ENCODE measurements at places on chromosomes 4 and X. TPM values are rescaled to one million over a fixed set of nuclear protein-coding genes. Genes with fewer than 3 reads are reported as not detected.
A peak's percentile ranks its signal among the peaks of the same experiment; 100 is the strongest.

NPY1R gene
- total RNA-seq: not detected

GAGE13 gene
- total RNA-seq: not detected

ACE2 gene
- total RNA-seq: not detected

CXCR3 gene
- total RNA-seq: 2.7 TPM

HSD17B13 gene
- 0.12 TPM for total RNA-seq

TAF7L gene
- total RNA-seq: 0.19 TPM

NDST3 gene
- total RNA-seq: not detected

RTL9 gene
- not detected for total RNA-seq

VCX2 gene
- total RNA-seq: not detected

- H3K27me3 ChIP-seq: no peaks in the 10 kb centered on the region
- H3K36me3 ChIP-seq: no peaks in the 10 kb centered on the region
- DNase-seq: no peak
- H3K4me3 ChIP-seq: no peak overlapping the region
- no peak overlapping the region for H3K27ac ChIP-seq
Observed at GRCh38 chr4:142883040-142883832, 37.1 kb upstream of the INPP4B start.

DNA sequence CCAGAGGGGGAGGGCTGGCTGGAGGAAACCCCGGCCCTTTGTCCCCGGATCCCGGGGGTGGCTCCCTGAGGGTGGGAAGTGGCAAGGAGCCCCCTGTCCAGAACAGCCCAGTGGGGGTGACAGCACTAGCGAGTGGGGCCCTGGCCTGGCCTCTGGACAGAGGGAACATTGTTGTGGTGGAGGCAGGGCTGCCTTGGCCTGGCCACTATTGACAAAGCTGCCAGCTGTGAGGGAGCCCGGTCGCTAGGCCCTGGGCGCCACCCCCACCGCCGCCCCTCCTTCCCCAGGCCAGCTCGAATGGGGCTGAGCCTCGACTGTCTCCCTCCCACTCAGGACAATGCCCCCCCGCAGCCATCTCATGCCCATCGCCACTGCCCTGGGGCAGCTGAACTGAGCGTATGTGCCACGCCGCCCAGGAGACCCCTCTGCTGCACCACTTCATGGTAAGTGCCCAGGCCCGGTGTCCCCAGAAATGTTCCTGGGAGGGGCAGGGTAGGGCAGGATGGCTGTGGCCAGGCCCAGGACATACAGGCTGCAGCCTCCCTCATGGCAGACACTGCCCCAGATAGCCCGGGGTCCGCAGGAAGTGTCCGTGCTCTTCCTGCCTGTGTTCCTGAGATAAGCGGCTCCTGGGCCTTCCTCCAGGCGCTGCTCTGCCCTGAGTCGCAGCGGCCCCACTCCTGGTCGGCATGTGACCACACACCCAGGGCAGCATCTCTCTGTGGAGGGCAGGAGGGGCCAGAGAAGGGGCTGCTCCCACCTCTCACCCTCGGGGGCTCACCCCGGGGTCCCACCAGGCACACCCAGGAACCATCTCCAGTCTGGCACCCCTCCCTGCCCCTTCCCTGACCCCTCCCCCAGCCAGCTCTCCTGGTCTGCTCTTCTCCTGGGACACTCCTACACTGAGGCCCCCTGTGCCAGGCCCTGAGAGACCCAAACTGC lies 1.4 kb downstream of the PLXNB3 start:
- peaks cover 4% of the 10 kb centered on the region for H3K27me3 ChIP-seq
- H3K4me1 ChIP-seq: no peaks in the 10 kb centered on the region
- H3K4me3 ChIP-seq: no peak overlapping the region

GRCh38 chrX:134544135-134544512 lies 84.2 kb downstream of the HPRT1 start:
- H3K27me3 ChIP-seq: peaks cover 10% of the 10 kb centered on the region
- DNase-seq: no peak
- peaks cover 9% of the 10 kb centered on the region for H3K4me1 ChIP-seq
- no peaks in the 10 kb centered on the region for H3K36me3 ChIP-seq

DNA sequence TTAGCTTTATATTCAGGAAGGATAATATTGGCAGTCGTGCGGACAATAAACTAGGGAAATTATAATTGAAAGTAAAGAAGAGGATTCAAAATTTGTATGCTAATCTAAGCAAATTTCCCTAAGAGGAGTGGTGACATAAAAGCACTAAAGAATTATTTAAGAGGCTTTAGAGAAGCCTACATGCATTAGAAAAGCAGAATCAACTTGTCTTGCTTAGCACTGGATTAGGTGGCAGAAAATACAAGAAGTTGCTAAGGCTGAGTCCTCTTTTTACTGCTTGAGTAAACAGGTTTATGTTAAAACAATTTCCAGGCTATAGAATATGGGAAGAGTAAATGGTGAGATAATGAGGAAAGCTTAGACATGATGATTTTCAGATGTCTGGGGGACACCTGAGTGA lies 991.5 kb downstream of the PCDH18 start:
- H3K4me1 ChIP-seq: no peaks in the 10 kb centered on the region
- no peaks in the 10 kb centered on the region for H3K27me3 ChIP-seq
- no peaks in the 10 kb centered on the region for H3K36me3 ChIP-seq
- H3K27ac ChIP-seq: no peak overlapping the region

- no peaks in the 10 kb centered on the region for H3K36me3 ChIP-seq
- DNase-seq: no peak
- no peak overlapping the region for H3K4me3 ChIP-seq
Observed at GRCh38 chrX:10938365-10938923, 172.7 kb upstream of the HCCS start.

- no peak overlapping the region for H3K4me3 ChIP-seq
- H3K36me3 ChIP-seq: no peaks in the 10 kb centered on the region
- no peak overlapping the region for H3K27ac ChIP-seq
- DNase-seq: no peak
- H3K27me3 ChIP-seq: no peaks in the 10 kb centered on the region
- no peaks in the 10 kb centered on the region for H3K4me1 ChIP-seq
Observed at GRCh38 chrX:122135070-122135469, 1049.0 kb upstream of the GRIA3 start.

- no peak for DNase-seq
- H3K27me3 ChIP-seq: no peaks in the 10 kb centered on the region
- no peak overlapping the region for H3K27ac ChIP-seq
- H3K36me3 ChIP-seq: no peaks in the 10 kb centered on the region
- H3K4me3 ChIP-seq: no peak overlapping the region
Observed at GRCh38 chr4:79175716-79176115, 150.1 kb downstream of the NAA11 start.

- peaks cover under 1% of the 10 kb centered on the region for H3K36me3 ChIP-seq
- H3K27ac ChIP-seq: no peak overlapping the region
- H3K4me3 ChIP-seq: no peak overlapping the region
- DNase-seq: no peak
Observed at GRCh38 chrX:7266288-7266687, 118.3 kb upstream of the PUDP start.

DNA sequence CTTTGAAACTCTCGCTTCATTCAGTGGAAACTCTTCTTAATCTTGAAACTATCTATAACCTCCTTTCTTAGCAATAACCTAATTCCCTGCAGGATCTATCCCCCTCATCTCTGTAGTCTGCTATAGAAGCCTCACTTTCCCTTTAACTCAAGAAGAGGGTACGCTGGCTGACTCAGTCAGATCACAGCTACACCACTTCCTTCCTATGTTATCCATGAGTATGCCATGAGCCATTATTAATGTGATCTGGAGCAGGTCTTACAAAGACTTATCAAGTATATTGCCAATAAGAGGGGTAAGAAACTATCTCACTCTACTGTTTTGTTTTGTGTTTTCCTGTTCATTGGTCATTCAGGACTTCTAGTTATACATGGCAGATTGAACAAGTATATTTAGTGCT lies 165.3 kb downstream of the PJA1 start:
- no peak for DNase-seq
- peaks cover 30% of the 10 kb centered on the region for H3K27me3 ChIP-seq
- no peak overlapping the region for H3K27ac ChIP-seq
- H3K36me3 ChIP-seq: no peaks in the 10 kb centered on the region
- no peak overlapping the region for H3K4me3 ChIP-seq

DNA sequence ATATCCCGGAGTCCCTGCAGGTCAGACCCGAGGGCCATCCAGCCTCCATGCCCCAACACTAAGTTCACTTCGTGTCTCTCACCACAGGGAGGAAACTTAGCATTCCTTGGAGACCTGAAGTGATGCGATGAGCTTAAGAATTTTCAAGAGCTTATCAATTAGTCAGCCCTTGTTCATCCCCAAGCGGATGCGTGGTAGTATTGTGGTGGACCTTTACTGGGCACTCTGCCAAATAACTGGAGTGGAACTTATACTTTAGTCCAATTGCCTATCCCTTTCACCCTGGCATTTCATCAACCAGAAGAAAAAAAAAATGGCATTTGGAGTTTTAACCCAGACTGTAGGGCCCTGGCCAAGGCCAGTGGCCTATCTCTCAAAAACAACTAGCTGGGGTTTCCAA lies 137.1 kb downstream of the RELL1 start:
- no peaks in the 10 kb centered on the region for H3K27me3 ChIP-seq
- H3K4me3 ChIP-seq: no peak overlapping the region
- peaks cover 14% of the 10 kb centered on the region for H3K36me3 ChIP-seq
- DNase-seq: no peak
- no peak overlapping the region for H3K27ac ChIP-seq
- H3K4me1 ChIP-seq: no peaks in the 10 kb centered on the region

- no peak for DNase-seq
- H3K4me1 ChIP-seq: peaks cover 32% of the 10 kb centered on the region
- H3K27me3 ChIP-seq: no peaks in the 10 kb centered on the region
- no peak overlapping the region for H3K4me3 ChIP-seq
- peaks cover 6% of the 10 kb centered on the region for H3K36me3 ChIP-seq
- no peak overlapping the region for H3K27ac ChIP-seq
Observed at GRCh38 chr4:184306949-184307348, 89.3 kb upstream of the ENPP6 start.

DNA sequence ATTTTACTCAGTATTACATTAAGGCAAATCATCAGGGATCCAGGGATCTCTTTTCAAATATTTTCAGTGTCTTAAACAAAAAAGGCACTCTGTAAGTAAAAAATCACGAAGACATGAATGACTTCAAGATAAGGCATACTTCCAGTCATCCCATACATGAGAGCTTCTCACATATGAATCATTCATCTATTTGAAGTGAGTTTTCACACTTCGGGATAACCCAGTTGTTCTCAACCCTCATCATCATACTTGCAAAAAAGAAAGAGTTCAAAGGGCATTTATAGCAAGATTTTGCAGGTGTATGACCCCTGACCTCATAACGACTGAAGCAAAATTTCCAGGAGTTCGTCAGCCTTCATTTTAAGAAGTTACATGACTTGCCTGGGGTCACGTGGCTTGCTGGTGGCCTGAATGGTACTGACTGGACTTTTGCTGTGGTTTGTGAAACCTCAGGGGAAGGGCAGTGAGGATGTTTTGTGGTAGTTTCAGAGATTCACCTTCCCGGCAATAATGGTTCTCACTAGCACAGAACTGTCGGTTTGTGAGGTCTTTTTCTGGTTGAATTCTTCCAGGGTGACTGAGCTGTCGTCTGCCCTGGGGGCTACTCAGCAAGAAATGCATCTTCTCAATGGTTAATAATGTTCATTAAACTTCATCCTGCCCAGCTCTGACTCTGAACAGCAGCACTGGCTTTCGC lies 115.8 kb upstream of the SHISA3 start:
- peaks cover 8% of the 10 kb centered on the region for H3K27me3 ChIP-seq
- no peak for DNase-seq
- H3K4me1 ChIP-seq: peaks cover 14% of the 10 kb centered on the region
- H3K36me3 ChIP-seq: no peaks in the 10 kb centered on the region
- peak overlapping the region; percentile 50 for H3K4me3 ChIP-seq

DNA sequence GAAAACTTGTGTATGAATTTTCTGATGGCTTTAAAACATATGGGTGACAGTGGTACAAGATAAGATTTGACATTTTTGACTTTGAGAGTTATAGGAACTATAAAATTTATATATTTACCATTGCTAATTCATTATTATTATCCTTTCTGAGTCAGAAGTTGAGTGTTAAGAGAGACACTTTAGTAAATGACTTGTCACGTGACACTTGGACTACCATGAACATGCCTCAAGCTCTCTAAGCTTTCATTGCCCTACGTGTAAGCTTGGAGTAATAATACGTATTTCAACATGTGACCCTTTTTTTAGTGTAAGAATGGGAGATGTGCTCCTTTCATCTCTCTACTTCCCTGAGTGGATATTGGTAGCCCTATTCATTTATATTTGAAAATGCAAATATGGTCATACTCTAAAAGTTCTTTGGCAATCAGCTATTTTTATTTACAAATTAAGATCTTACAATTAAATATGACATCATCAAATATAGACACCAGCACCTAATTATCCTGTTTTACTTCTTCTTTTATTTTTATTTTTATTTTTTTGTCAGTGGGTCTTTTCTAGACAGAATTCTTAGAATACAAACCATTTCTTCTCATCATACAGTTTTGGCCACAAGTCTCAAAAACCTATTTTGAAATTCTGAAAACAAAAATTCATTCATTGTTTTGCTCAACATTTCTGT lies 837.0 kb downstream of the PDHA2 start:
- H3K27me3 ChIP-seq: no peaks in the 10 kb centered on the region
- peaks cover 4% of the 10 kb centered on the region for H3K36me3 ChIP-seq
- no peak overlapping the region for H3K4me3 ChIP-seq
- no peak overlapping the region for H3K27ac ChIP-seq
- DNase-seq: no peak

GRCh38 chr4:152723236-152723635 lies 43.4 kb upstream of the TMEM154 start:
- no peaks in the 10 kb centered on the region for H3K36me3 ChIP-seq
- H3K27ac ChIP-seq: no peak overlapping the region
- H3K4me1 ChIP-seq: no peaks in the 10 kb centered on the region
- peaks cover 16% of the 10 kb centered on the region for H3K27me3 ChIP-seq
- DNase-seq: no peak

DNA sequence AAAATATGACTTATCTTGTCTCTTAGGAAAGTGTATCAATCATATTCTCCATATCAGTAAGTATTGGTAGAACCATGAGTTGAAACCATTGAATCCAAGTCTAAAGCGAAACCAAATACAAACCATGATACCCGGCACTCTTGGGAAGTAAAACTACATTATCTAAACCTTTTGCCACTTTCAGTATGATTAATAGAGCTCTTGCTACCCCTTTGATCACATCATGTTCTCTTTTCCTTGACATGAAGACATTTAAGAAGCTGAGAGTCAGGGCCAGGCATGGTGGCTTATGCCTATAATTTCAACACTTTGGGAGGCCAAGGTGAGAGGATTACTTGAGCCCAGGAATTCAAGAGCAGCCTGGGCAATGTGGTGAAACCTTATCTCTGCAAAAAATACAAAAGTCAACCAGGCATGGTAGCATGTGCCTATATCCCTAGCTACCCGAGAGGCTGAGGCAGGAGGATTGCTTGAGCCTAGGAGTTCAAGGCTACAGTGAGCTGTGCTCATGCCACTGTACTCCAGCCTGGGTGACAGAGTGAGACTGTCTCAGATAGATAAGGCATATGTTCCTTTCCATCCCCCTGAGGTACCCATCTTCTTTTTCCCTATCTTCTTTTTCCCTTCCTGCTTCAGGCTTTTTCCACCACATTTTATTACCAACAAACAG lies 45.4 kb downstream of the CEP135 start:
- H3K4me3 ChIP-seq: no peak overlapping the region
- peaks cover 11% of the 10 kb centered on the region for H3K4me1 ChIP-seq
- H3K27ac ChIP-seq: peak overlapping the region; percentile 22
- no peaks in the 10 kb centered on the region for H3K27me3 ChIP-seq
- H3K36me3 ChIP-seq: peaks cover 20% of the 10 kb centered on the region

GRCh38 chrX:41604766-41605543 lies 83.8 kb upstream of the GPR34 start:
- H3K27ac ChIP-seq: no peak overlapping the region

- DNase-seq: no peak
- peaks cover 67% of the 10 kb centered on the region for H3K4me1 ChIP-seq
- no peaks in the 10 kb centered on the region for H3K27me3 ChIP-seq
- H3K27ac ChIP-seq: peak overlapping the region; percentile 94
Observed at GRCh38 chr4:26871611-26872010, 11.0 kb downstream of the STIM2 start.
